Activated naive CD8-positive, alpha-beta T cell treated with anti-CD3 and anti-CD28 coated beads, Interleukin-2, amount 10 ng/mL, durations not matched to agents 7 days and 5 days (primary cell): ENCODE measurements at places on chromosomes 11 and 22. TPM values are rescaled to one million over a fixed set of nuclear protein-coding genes. Genes with fewer than 3 reads are reported as not detected.

GRCh38 chr11:121872356-121872755, 243.7 kb downstream of the BLID start:
- no peak for DNase-seq

GRCh38 chr11:102611291-102611690, 13.8 kb downstream of the MMP20 start:
- no peak for DNase-seq

- DNase-seq, result no peak
Observed at GRCh38 chr11:107183953-107184352, 165.7 kb upstream of the GUCY1A2 start.

- DNase-seq, result no peak
Observed at GRCh38 chr11:108914981-108915380, 250.1 kb downstream of the DDX10 start.

DNA sequence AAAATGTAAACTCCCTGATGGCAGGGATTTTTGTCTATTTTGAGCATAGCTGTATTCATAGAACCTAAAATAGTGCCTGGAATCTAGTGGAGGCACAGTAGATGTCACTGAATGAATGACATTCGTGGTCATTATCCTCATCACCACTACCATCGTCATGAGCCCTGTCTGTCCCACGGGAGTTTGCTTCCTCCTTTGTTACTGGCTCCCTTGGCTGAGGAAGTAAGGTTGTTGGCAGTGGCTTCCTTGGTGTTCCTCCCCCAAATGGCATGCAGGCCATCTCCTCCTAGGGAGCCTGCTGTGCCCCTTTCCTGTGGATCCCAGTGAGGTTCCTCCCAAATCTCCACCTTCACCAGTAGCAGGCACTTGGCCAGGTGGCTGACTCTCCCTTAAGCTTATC, 183.0 kb downstream of the CEP164 start:
- DNase-seq, result no peak

- no peak for DNase-seq
Observed at GRCh38 chr22:20926243-20926642, 9.0 kb downstream of the CRKL start.

DNA sequence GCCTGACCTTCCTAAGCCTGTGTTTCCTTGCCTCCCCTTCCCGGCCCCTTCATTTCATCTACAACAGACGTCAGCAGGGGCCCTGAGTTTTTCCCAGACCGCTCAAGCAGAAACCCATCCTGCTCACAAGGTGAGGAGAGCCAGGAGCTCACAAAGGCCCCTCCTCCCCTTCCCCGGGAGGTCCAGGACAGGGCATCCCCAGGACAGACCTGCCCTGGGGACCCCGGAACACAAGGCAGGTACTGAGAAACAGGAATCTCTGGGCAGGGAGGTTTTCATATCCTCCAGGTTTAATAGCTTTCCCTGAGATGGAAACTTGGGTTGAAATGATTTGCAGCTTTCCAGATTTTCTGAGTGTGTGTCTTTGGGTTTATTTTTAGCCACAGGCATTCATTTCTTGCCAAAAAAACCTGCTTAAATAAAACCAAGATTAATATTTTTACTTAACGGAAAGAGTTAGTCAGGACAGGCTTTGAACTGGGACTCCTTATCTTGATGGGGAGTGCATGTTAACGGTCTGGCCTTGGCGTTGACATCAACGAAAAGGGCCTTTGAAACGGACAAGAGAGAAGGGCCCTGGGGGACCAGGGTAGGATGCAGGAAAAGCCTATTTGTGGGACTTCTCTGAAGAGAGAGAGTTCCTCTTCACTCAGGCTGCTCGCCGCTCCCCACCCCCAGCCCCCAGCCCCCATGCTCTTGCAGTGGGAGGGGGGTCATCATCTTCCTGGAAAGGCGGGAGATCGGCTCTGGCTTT, 38.5 kb downstream of the TIMP3 start:
- no peak for DNase-seq

- no peak for DNase-seq
Observed at GRCh38 chr11:20161923-20162744, 1.9 kb upstream of the DBX1 start.

GRCh38 chr11:133570376-133570775, 38.1 kb upstream of the OPCML start:
- DNase-seq, result no peak

- no peak for DNase-seq
Observed at GRCh38 chr11:115476463-115477286, 27.5 kb downstream of the CADM1 start.

DNA sequence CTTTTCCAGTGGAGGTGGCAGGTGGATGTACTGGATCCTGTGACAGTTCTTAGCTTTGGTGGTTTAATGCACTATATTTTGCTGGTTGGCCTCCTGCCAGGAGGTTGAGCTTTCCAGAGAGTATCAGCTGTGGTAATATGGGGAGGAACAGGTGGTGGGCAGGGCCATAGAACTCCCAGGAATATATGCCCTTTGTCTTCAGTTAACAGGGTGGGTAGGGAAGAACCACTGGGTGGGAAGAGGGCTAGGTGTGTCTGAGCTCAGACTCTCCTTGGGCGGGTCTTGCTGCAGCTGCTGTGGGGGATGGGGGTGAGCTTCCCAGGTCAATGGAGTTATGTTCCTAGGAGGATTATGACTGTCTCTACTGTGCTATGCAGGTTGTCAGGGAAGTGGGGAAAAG, 203.8 kb downstream of the DLG2 start:
- DNase-seq, result no peak

GRCh38 chr11:118341815-118342489, 553 bp downstream of the CD3D start:
- no peak for DNase-seq

DNA sequence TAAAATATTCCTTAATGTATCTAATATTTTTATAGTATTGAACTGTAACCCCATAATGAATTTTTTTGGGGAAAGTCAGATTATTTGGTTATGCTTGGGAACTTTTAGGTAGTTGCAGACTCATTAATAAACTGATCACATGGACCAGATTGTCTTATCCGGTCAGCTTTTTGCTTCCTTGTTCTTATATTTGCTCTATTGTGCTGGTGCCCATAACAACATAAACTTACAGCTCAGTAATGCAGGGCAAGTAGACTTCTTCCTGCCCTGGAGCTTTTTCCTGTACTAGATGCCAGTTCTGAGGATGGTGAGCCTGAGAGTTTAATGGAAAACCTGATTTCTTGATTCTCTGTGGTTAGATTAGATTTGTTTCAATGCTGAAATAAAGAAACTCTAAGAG, 53.2 kb downstream of the MTMR3 start:
- DNase-seq, result no peak

DNA sequence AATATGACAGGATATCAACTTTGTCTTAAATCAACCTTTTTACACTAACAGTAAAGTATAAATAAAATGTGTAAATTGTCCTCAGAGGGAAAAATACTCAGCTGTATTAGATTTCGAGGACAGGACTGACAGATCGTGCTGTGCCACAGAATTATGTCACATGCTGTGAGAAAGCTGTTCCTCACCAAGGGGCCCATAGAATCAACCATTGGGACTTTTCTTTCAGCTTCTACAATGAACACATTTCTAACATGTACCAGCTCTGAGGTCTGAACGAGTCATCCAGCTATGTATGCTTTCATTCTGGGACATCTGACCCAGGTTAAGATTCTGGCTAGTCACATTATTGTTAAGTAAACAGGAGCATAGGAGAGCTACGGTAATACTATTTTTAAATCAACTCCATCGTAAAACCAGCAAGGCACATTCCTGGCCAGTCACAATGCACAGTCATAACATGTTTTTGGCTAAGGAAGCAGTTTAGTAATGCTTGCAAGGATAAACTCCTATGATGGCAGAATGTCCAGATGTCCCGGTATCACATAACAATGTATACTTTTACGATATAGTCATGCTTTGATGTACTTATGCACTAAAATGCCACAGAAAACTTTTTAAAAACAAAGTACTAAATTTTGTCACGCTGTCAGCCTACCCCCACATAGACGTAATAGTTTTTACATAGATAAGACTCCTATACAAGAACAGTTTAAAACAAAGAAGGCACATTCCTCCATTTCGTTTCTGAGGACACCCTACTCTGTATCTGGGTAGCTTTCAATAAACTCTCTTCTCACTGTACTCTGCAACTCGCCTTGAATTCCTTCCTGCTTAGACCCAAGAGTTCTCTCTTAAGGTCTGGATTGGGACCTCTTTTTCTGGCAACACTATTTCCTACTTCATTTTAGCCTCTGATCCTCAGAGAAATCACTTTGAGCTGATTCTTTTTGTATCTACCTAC, 27.4 kb downstream of the ZNF214 start:
- DNase-seq, result no peak

GRCh38 chr11:128865490-128865889, 1.6 kb downstream of the KCNJ1 start:
- DNase-seq, result no peak

DNA sequence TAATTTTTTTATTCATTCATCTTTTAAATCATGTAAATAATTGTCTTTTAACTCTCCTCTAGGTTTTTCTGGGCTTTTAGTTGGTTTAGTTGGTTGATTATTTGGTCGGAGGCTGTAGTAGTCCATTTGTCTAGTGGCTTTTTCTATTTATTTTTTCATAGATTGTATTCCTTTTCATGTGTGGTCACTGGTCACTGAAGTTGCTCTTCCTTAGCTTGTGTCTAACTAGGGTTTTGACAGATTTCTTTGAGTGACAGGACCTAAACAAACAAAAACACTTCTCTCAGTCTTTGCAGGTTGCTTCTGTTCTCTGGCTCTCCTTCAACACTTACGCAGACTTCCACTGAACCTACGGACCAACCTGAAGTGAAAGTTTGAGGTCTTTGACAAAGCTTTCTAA, 112.6 kb downstream of the EMSY start:
- DNase-seq, result no peak

DNA sequence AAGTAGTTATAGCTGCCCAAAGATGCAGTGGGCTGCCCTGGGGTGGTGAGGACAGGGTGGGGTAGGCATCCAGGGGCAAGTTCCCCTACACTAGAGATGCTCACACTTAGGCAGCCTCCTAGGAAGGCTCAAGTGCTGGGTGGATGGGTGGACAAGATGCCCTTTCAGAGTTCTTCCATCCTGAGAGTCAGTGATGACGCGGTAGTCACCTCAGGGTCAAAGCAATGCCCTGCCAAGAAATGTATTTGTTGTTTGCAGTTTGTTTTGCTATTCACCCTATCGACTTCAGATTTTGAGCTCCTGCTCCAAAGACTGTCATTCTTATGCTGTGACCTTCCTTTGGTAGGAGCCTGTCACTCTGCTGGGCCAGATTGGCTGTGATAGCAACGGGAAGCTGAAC, 18.9 kb downstream of the POLA2 start:
- DNase-seq, result no peak

PATZ1 gene
- total RNA-seq, result 37.2 TPM

LINC01488 gene
- not detected for total RNA-seq

SHISA8 gene
- total RNA-seq, result not detected

KREMEN1 gene
- 0.26 TPM for total RNA-seq

F2 gene
- total RNA-seq, result not detected

RIC3 gene
- total RNA-seq, result 18.6 TPM

RAC2 gene
- total RNA-seq, result 1,011 TPM

MFRP gene
- total RNA-seq, result not detected

MEI1 gene
- 52.1 TPM for total RNA-seq

RNASEH2C gene
- 74.8 TPM for total RNA-seq

LRRC10B gene
- total RNA-seq, result not detected
